ENCODE measurements at places on chromosomes 13 and 19.

DNA sequence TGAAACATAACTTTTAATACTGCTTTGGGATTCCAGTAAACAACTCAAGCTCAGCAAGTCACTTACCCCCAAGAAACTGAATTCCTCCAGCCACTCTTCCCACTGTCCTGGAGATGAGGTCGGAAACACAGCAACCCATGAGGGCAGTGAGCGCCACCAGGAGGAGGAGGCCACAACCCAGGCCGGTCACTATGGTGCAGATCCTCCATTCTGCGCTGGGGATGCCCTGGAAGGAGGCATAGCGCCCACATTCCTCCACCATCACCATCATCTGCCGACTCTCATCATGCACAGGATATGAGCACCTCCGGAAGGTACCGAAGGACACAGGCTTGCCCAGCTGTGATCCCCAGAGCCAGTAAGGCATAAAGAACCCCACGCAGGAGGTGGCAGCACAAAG is 2.2 kb downstream of the LHFPL6 start:
- no peak for DNase-seq

DNA sequence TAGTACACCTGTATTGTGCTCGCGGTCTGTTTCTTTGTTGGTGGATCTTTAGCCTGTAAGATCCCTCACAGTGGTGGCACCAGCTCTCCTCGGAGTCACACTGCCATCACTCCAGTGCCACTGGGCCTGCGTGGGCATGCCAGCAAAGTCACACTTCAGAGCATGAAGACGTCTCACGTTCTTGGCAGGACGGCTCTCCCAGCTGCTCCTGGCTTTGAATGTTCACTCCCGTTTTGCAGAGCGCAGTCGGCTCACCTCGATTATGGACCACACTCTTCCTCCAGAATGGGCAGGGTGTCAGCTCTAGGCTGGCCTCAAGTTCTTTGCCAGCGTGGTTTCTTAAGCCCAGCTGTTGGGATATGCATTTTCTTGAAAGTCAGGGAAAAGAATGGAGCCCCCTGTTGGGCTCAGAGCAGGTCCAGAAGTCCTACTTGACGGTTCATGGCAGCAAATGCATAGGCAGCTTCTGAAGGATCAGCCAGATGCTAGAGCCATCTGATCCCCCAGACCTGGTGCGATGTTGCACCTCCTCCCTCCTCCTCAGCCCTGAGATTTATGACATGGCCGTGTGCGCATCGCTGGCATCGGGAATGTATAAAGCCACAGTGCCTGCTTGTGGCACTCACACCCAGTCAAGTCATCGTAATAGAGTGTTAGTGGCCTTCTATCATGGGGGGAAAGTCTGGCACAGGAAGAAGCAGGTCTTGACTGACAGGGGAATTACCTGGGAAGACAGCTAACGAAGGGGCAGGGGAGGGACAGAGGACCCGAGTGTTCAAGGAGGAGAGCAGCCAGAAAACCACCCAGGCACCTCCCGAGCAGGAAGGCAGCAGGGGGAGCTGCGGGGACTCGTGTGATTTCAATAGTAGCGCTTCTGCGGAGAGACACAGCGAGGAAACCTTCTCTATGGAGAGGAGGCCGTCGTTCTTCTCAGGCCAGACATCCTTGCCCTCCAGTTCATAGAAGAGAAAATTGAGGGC is 40.2 kb upstream of the NPAS1 start:
- DNase-seq = no peak

GRCh38 chr13:107365466-107366215 is 797.7 kb upstream of the ARGLU1 start:
- DNase-seq = no peak

DNA sequence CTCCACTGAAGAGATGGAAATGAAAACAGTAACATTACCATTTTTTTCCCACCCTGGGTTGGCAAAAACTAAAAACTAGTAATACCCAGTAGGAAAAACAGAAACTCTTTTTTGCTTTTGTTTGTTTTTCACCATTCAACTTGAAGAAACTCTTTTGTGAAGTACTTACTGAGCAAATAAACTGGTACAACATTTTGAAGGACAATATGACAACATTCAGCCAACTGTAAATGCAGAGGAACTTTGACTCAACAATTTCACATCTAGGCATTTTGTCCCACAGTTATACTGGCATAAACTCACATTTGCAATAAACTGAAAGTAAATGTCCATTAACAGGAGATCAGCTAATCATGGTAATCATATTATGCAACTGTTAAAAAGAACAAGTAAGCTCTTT is 152.5 kb downstream of the RNF17 start:
- DNase-seq = no peak

DNA sequence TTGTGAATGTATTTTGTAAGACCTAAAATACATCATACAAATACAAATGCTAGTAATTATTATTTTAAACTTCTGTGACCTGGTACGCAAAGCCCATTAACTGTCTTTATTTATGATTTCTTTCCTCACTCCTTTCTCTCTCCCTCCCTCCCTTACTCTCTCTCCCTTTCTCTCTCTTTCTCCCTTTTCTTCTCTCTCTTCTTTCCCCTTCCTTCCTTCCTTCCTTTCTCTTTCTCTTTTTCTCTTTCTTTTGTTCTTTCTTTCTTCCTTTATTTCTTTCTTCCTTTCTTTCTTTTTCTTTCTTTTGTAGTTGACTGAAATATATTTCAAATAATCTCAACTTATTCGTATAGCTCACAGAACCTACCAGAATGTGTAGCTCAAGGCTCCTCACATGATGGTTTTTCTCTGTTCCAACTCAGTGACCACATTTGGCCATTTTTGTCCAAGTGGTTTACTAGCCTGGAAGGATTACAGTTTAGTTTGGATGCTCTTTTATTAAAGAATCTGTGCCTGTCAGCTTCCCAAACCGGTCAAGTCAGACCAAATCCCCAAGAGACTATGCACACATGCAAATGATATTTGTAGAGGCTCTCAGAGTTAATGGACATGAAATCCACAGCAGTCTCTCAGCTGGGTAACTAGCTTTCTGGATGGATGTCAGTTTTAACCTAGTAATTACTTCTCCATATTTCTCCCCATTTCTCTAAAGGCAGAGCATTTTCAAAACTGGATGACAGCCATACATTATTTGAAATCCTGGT is 71.7 kb downstream of the POSTN start:
- no peak for DNase-seq

- DNase-seq = peak; percentile 66
Measured at GRCh38 chr19:13099073-13099999, 3.3 kb downstream of the LYL1 start.

DNA sequence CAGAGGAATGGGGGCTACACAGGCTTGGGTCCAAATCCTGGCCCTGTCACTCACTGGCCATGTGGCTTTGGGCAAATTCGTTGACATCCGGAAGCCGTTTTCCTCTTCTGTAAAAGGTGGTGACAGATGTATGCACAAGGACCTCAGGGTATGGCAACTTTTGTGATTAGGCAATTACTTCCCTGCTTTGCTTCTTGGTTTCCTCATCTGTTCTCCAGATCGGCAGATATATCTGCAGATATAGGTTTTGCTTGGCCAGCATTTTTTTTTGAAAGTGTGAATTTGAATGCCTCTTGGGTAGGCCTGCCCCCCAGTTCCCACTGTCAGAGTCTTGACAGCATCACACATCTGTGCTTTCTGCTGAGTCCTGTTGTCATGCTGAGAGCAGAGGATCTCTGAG is 17.7 kb downstream of the TMEM272 start:
- DNase-seq = no peak

GRCh38 chr13:89239361-89240127 is 1568.4 kb downstream of the SLITRK5 start:
- DNase-seq = no peak

DNA sequence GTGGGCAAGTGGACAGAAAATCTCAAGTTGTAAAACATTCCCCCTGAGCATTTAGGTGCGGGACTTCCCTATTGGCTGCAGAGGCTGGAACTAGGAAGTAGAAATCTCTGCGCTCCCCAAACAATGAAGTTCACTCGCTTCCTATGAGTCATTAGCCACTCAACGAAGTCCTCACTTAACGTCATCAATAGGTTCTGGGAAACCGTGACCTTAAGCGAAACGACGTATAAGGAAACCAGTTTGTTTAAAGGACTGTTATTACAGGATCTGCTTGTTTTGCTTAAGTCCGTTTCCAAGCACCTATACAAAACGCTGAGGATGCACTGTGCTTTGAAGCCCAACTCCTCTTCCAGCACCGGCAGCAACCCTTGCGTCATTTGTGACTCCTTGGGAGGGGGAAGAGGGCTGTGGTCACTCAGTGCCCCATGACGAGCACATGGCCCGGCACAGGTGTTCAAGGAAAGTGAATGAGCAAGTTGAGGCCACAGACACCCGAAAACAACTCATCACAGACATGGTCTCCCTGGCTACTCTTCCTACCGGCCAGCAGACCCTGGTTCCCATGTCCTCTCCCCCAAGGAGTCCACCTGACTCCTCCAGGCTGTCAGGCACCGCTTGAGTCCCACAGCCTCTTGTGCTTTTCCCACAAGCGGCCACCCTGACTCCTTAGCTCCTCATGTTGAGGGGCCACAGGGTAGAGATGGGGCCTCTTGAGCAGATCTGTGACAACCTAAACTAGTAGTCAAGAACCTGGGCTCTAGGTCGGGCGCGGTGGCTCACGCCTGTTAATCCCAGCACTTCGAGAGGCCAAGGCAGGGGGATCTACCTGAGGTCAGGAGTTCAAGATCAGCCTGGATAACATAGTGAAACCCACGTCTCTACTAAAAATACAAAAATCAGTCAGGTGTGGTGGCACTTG is 4.8 kb downstream of the RPS16 start:
- no peak for DNase-seq

GRCh38 chr13:90107661-90108060 is 1239.8 kb upstream of the MIR17HG start:
- DNase-seq = no peak

Measured in activated gamma-delta T cell (primary cell).